ENCODE measurements at places on chromosomes 16 and 17.

GRCh38 chr17:41835800-41836549 lies at the start of gene NT5C3B:
Gene NT5C3B (minus strand): TSS chr17:41836232. CDS start chr17:41836193, 39 bp downstream.
- peak; percentile 43 for DNase-seq

- DNase-seq: no peak
Observed at GRCh38 chr16:57304169-57305061, 19.9 kb upstream of the PLLP start.

- DNase-seq: no peak
Observed at GRCh38 chr17:74954115-74954514, 18.4 kb downstream of the OTOP3 start.

- DNase-seq: no peak
Observed at GRCh38 chr16:14419817-14420216, 210.2 kb downstream of the PARN start.

GRCh38 chr16:88566158-88566557 lies 4.0 kb upstream of the ZC3H18 start:
- peak; percentile 51 for DNase-seq

DNA sequence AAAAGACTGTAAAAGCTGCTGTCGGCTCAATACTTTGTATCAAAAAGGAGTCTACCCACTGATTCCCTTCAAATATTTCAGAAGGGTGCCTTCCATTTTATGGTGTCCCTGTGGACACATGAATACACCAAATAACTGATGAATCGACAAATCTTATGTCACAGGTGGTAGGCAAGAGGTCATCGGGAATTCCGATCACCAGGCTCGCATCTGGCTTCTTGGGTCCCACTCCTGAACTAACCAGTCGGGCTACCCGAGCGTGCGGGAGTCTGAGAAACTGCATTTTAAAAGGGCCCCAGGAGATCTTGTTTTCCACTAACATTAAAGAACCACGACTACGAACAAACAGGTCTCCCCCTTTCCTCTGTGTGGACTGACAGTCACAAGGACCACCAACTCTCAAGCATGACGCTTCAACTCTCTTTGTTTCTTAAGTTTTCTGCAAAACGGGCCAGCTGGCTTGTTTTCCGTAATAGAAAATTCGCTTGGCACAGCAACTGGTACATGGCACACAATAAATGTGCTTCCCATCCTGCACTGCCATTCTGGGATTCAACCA lies 873 bp downstream of the PSME3IP1 start:
- DNase-seq: no peak

DNA sequence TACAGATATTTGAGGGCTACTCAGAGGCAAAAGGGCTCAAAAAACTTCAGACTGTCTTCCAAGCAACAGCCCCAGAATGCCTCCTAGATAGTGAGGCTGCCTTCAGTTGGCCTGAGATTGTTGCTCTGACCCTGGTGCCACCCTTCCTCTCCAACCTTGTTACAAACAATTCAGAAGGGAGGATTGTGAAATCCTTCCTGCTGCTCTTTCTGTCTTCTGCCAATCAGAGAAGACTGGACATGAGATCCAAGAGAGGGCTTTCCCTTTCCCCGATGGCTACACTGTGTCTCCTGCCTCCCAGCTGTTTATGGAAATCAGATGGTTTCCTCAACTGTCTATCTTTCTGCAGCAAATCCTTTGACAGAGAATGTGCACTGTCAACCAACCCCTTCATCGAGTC lies 419.9 kb downstream of the CDH13 start:
- DNase-seq: no peak

DNA sequence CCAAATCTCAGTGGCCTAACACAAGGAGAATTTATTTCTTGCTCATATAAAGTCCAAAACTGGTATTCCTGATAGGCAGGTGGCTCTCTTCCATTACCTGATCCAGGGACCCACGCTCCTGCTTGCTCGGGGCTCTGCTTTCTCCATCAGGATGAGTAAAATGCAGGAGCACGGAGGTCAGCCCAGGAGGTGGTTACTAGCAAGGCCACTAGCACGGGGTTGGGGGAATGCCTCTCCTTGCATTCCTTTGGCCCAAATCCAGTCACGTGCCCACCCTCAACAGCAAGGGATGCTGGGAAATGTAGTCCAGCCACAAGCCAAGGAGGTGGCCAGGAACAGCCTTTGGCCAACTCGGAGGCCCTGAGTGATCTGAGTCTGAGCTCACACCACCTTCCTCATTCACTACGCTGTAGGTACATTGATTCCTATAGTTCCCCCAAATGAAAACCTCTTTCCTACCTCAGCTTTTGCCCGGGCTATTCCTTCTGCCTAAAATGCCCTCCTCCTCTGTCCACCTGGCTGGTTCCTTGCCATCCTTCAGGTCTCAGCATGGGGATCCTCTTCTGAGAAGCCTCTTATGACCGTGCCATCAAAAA lies 38.3 kb upstream of the HAPSTR1 start:
- no peak for DNase-seq

DNA sequence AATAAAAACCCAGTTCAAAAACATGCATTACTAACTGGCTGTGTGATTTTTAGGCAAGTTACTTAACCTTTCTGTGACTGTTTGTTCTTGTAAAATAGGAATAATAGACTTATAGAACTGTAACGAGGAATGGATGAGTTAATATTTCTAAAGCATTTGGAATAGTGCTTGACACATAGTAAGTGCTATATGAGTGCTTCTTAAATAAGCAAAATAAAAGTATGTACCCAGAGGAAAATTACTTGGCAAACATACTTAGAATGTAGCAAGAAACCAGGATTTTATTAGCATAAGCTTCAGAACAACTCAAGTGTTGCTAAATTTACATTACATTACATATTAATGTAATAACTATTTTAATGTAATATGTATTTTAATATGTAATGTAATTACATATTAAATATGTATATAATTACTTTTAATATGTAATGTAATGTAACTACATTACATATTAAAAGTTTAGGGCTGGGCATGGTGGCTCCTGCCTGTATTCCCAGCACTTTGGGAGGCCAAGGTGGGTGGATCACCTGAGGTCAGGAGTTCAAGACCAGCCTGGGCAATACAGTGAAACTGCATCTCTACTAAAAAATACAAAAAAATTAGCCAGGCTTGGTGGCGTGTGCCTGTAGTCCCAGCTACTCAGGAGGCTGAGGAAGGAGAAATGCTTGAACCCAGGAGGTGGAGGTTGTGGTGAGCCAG lies 14.2 kb downstream of the NFAT5 start:
- no peak for DNase-seq

- no peak for DNase-seq
Observed at GRCh38 chr16:57258226-57258909, 13.3 kb downstream of the ARL2BP start.

DNA sequence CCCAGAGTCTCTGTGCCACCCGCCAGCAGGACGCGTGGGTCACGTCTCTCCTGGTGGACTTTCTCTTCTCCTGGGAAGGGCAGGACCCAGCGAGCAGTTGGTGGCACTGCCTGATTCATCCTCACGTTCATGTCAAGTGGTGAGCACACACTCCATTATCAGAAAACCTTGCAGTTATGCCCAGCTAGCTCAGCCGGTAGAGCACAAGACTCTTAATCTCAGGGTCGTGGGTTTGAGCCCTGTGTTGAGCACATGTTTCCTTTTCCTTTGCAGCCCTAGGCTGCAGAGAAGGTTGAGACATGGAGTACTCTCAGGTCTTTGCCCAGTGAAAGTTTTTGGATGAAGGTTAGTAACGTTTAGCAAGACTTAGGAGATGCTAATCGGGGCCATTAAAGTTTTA lies 8.0 kb downstream of the OR1F1 start:
- DNase-seq: no peak

GRCh38 chr17:27810211-27810901 lies 10.0 kb upstream of the NOS2 start:
- DNase-seq: no peak

DNA sequence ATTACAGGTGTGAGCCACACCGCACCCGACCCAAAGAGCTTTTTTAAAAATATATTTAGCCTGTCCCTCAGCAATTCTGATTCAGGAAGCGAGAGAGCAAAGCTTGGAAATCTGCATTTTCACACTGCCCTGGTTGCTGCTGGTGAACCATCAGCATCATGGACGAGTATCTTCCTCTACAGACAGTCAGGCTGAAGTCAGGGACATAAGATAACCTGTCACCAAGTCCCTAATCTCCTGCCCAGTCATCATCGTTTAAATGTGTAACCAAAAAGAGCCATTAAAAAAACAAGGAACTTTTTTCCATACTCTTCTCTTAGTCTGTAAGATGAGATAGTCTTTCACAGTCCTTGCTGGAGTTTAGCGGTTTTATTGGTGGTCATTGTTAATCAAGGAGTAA lies 6.7 kb downstream of the PMM2 start:
- no peak for DNase-seq

DNA sequence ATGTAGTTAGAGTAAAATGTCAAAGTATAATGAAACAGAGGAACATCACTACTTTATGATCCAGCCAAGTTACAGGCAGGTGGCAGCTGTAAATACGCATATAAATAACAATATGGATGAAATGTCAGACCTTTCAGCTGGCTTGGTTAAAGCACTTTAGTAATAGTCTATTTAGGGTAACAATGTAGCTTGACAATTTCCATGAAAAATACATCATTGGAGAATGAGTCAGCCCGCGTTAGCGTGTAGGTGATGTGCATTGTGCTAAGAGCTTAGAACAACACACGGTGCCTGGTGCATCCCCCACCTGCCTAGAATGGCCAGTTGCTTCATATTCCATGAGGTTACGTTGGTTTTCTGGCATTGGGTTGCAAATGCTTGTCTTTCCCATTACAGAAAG lies 119.4 kb downstream of the RBFOX1 start:
- no peak for DNase-seq

GRCh38 chr16:59993101-59993500 lies 1259.0 kb upstream of the GOT2 start:
- no peak for DNase-seq

Data from activated CD8-positive, alpha-beta memory T cell treated with anti-CD3 and anti-CD28 coated beads for 48 hours (primary cell).